ENCODE measurements at places on chromosomes 4 and X.

DNA sequence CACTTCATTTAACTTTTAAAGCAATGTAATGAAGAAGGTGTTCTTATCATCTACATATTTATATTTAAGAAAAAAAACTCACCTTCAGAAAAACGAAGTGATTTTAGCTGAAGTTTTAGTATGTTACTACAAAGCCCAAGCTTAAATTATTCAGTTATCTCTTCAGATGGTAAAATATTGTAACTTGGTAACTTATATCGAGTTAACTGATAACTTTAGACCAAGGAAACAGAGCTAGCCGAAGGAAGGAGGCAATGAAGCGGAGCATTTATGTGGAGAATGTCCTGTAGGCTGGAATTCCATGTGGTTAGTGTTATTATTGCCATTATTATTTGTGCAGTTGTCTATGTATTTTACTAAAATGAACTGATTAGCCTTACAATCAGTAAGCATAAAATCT, 1102.1 kb upstream of the LCORL start:
- DNase-seq: no peak

GRCh38 chrX:16418650-16419049, 231.3 kb upstream of the S100G start:
- no peak for DNase-seq

DNA sequence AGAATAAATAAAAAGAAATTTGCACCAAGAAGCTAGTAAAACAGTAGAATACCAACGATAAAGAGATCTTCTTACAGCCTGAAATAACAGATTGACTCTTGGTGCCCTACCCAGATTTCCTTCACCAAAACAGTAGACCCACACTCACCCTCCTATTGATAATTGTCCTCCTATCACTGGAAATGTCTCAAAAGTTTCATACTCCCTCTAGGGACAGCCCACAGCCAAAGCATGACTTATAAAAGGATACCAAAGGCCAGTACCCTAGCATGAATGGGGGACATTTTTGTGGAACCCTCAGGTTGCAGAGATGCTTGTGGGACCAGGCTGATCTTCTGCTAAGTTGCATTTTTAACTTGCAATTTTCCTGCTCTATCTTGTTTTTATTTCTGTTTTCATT, 104.1 kb downstream of the INPP4B start:
- DNase-seq: no peak

- no peak for DNase-seq
Observed at GRCh38 chr4:111678479-111678878, 466.8 kb upstream of the FAM241A start.

GRCh38 chr4:168150420-168151050, 58.2 kb downstream of the ANXA10 start:
- no peak for DNase-seq

DNA sequence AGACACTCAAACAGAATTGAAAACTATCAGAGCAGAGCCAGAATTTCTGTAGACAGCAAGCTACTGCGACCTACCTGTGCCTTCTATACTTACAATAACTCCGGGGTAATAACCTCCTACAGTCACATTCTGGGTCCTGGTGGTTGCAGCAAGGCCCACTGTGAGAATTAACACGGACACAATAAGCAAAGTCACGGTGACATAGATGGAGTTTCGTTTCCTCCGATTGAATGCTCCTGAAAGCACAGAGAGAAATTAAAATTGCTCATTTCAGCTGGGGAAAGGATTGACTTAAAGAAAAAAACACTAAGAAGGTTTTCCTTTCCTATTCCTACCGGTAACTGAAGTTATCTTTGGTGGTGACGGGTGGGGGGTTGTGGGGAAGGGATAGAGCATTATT, 7.0 kb downstream of the TMEM255A start:
- DNase-seq: no peak

- no peak for DNase-seq
Observed at GRCh38 chr4:3177905-3178304, 71.1 kb upstream of the MSANTD1 start.

- no peak for DNase-seq
Observed at GRCh38 chr4:129514852-129515251, 418.9 kb downstream of the C4orf33 start.

Data from vagina (tissue), 2 donors.